ENCODE measurements at places on chromosomes 3 and 15.
A peak's percentile ranks its signal among the peaks of the same experiment; 100 is the strongest.

- no peak for DNase-seq
Observed at GRCh38 chr3:40211579-40211978, 97.9 kb upstream of the EIF1B start.

DNA sequence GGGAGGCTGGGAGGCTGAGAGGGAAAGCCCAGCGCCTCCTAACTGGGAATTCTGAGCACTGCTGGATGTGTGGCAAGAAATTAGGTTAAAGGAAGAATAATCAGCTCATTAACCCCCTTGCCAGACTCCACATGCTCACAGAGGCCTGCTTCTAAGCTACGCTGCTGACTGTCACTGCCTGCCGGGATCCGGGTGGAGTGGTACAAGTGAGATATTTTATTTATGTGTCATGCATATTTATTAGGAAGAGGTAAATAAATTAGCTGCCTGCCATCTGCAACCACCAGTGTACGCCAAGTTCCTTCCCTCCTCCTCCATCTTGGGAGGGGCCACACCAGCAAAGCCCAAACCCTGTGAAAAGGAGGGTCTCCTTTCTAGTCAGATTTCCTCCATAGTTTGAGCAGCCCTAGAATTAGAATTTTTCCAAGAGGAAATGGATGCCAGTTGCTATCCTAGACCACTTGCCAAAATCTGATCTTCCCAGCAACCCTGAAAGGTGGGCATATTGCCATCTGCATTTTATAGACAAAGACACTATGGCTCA, 43.5 kb upstream of the GRIP2 start:
- DNase-seq = no peak

DNA sequence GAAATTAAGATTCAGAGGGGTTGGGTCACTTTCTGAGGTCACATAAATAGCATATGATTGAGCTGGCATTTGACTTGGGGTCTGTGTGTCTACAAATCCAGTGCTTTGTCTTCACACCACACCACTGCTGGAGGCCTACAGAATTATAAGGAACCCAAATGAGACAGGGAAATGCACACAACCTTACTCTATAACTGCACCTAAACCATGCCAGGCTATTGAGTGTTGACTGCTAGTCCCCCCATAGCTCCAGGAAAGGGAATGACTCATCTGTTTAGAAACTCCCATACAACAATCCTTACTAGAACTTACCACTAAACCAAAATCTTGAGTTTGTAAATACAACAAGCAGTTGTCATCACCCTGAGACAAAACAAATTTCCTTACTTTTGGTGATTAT, 16.9 kb upstream of the TSC22D2 start:
- peak; percentile 69 for DNase-seq

- DNase-seq = no peak
Observed at GRCh38 chr3:161600173-161600572, 103.6 kb downstream of the OTOL1 start.

DNA sequence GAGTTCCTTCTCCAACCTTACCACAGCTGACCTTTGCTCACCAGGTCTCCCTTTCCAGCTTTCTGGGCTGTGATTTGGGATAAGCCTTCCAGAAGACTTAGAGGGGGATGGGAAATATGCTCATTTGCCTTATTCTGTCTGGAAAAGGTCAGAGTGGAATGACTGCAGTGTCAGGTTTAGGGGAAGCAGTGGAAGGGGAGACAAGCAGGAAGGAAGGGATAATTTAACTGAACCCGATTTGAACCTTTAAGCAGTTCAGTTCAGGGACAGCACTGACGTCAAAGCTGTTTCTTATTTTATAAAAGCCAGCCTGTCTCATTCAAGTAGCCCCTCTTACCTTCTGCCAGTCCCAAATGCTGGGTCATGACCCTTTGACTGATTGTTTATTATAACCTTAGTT, 418.4 kb upstream of the RARB start:
- DNase-seq = no peak

DNA sequence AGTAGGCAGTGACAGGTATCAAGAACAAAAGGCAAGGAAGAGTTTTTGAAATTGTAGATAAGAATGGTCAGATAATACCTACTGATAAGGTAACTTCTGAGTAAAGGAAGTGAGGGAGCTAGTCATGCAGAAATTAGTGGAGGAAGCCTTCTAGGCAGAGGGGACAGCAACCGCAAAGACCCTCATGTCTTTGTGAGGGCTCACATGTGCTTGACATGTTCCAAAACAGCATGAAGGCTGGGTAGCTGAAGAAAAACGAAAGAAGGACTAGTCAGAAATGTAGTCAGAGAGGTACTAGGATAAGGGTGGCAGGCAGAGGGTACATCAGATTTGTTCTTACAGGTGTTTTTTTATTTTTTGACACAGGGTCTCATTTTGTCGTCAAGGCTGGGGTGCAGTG, 5.3 kb downstream of the SIN3A start:
- no peak for DNase-seq

- peak; percentile 35 for DNase-seq
Observed at GRCh38 chr3:31614162-31614921, 81.6 kb downstream of the STT3B start.

- DNase-seq = no peak
Observed at GRCh38 chr3:137174514-137174913, 216.7 kb downstream of the IL20RB start.

DNA sequence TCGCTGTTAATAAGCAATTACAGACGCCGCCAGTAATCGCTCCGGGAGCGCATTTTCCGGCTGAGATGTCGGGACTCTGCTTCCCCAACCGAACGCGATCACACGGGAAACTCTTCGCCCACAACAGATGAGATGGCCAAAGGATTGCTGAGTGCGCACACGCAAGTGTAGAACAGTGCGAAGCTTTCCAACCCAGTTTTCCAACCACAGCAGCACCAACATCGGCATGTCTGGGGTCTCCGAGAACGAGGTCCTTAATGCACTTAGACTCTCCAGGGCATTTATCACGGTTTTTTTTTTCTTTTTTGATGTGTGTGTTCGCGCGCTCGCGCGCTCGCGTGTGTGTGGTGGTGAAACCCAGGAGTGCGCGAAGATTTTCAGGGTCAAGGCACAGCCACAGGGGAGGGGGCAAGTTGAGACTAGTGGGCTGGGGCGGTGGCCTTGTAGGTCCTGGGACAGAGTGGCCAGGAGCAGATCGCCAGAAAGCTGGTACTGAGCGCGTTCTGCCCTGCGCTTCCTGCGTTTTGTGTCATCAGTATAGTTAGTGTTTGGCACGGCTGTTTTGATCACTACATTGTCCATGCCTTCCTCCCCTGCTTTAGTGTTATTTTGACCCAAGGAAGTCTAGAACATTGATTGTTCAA, 1.8 kb upstream of the EOMES start:
- no peak for DNase-seq

- no peak for DNase-seq
Observed at GRCh38 chr3:141851411-141851810, 25.0 kb upstream of the ATP1B3 start.

- DNase-seq = peak; percentile 26
Observed at GRCh38 chr3:139281096-139281495, 62.7 kb upstream of the MRPS22 start.

DNA sequence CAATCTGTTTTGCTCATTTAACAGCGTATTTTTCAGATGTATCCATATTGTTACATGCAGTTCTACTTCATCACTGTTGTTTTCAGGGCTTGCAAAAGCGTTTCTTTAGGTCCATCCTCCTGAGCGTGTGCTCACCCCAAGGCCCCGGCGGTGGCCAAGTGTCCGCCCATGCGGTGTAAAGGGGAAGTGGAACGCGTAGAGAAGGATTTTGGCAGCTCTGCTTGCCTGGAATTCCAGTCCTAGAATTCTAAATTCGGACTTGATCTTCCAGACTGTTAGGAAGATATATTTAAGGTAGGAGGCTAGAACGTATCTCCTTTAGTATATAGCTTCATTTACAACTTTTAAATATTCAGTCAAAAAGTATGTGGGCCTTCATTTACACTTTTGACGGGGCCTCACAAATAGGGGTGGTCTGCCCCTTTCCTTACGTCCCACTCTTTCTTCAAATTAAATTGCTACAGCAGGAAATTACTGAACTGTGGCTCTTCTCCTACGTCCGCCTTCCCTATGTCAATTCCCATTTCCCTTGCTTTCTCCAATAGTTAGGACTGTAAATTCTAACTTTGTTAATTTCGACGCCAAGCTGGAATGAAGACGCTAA, 609 bp upstream of the TBC1D23 start:
- peak; percentile 59 for DNase-seq

GRCh38 chr15:73233623-73234022, 135.1 kb downstream of the HCN4 start:
- peak; percentile 30 for DNase-seq

GRCh38 chr3:45244356-45244755, 18.3 kb upstream of the TMEM158 start:
- no peak for DNase-seq

- DNase-seq = peak; percentile 84
Observed at GRCh38 chr3:71244826-71245488, 338.6 kb downstream of the FOXP1 start.

- DNase-seq = no peak
Observed at GRCh38 chr3:28840976-28841376, 439.9 kb upstream of the RBMS3 start.

Measured in fibroblast of villous mesenchyme (primary cell).